ENCODE measurements at places on chromosomes 3 and 15. TPM values are rescaled to one million over a fixed set of nuclear protein-coding genes. Genes with fewer than 3 reads are reported as not detected.

Gene CYP8B1
- total RNA-seq, result not detected

Gene ALPK3
- total RNA-seq, result 0.09 TPM

Gene CHRNA7
- not detected for total RNA-seq

Gene B2M
- total RNA-seq, result 4,380 TPM

Gene PLA2G4D
- total RNA-seq, result not detected

Gene MINAR1
- 0.64 TPM for total RNA-seq

Gene GOLGA8G
- not detected for total RNA-seq

Gene TNIK
- total RNA-seq, result 27.4 TPM

Gene CPNE9
- total RNA-seq, result 0.17 TPM

Gene TTC21A
- total RNA-seq, result 0.89 TPM

Gene EOMES
- 7.4 TPM for total RNA-seq

Gene GPR149
- total RNA-seq, result not detected

Data from activated CD4-positive, alpha-beta T cell treated with anti-CD3 and anti-CD28 coated beads, Interleukin-2, amount 10 ng/mL, durations not matched to agents 24 days and 14 days (primary cell).